H7 (cell line): ENCODE measurements at places on chromosomes 16 and 17.
A peak's percentile ranks its signal among the peaks of the same experiment; 100 is the strongest.

GRCh38 chr17:79446399-79447009, 164.3 kb downstream of the RBFOX3 start:
- DNase-seq: no peak

GRCh38 chr17:304461-304860, 48.1 kb downstream of the RPH3AL start:
- DNase-seq: peak; percentile 81

DNA sequence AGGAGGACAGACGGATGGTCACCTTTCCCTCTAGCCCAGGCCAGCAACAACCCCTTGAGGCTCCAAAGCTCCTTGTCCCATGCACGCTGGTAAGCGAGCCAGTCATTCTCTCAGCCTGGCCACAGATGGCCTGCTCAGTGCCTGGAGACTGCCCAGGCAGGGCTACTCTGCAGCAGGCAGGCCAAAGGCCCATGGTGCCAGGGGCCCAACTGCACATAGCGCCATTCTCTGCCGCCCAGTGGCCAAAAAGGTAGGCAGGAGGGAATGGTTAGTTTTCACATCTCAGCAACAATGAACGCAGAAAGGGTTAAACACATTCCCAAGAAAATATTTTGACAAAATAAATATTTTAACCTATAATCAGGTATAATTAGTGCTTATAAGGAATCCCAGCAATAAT, 7.7 kb upstream of the SREBF1 start:
- no peak for DNase-seq

GRCh38 chr16:11108466-11108805, 147.6 kb downstream of the SOCS1 start:
- no peak for DNase-seq

- DNase-seq: peak; percentile 45
Measured at GRCh38 chr17:76119409-76120371, 16.1 kb upstream of the EXOC7 start.

- DNase-seq: no peak
Measured at GRCh38 chr16:86905302-86905701, 327.0 kb downstream of the FOXL1 start.
